Stimulated activated CD4-positive, alpha-beta T cell treated with anti-CD3 and anti-CD28 coated beads, Interleukin-12 subunit alpha, Interleukin-12 subunit beta, amount 100 ng/mL, for 4 hours (primary cell): ENCODE measurements at places on chromosomes 5 and 9.

GRCh38 chr5:166338801-166339200 is 1952.6 kb upstream of the WWC1 start:
- DNase-seq: no peak

DNA sequence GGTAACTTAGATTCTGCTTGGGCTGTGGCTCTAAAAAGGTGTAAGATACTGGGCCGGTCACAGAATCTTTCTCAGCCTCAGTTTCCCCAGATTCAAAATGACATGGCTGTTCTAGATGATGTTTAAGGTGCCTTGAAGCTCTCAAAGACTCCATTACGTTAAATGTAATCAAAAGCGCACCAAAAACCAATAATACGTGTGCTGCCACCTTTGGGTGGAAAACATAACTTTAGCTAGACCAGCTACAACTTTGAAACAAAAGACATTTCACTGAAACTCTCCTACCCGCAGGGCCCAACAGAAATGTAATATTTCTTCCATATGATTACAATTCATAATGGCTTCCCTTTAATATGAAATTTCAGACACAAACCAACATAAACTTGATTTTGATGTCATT is 35.0 kb upstream of the PCSK5 start:
- no peak for DNase-seq

GRCh38 chr9:7507026-7507425 is 292.6 kb downstream of the DMAC1 start:
- no peak for DNase-seq

GRCh38 chr9:136660971-136661550 is 1.7 kb upstream of the EGFL7 start:
- no peak for DNase-seq

DNA sequence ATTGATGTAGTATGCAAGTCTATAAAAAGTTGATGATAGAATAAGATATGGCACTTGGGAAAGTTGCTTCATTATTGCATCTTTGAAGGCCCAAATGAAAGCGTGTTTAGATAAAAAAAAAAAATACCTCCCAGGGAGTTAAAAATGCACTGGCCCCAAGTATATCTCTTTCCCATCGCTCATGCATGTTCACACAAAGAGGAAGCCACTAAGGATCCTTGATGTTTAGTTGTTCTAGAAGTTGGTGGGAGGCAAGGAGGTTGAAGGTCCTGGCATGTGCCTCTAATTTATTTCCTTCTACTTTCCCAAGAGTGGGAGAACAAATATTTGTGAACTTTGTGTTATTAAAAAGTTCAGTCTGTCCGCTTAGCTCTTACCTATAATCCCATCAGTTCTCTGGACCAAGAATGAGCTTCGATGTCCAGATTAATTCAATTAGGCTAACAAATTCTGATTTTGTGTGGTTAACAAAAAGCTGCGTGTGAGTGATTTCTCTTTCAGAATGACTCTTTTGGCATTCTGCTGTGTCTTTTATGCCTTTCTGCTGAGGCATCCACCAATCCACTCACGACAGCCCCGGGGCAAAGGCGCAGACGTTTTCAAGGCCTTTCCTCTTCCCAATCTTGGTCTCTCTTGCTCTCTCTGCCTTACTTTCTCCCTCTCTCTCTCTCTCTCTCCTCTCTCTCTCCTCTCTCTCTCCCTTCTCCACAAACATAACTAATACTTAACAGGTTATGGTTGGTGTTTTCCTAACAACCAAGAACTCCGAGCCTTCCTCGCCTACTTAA is 135.1 kb upstream of the ERCC6L2 start:
- no peak for DNase-seq

DNA sequence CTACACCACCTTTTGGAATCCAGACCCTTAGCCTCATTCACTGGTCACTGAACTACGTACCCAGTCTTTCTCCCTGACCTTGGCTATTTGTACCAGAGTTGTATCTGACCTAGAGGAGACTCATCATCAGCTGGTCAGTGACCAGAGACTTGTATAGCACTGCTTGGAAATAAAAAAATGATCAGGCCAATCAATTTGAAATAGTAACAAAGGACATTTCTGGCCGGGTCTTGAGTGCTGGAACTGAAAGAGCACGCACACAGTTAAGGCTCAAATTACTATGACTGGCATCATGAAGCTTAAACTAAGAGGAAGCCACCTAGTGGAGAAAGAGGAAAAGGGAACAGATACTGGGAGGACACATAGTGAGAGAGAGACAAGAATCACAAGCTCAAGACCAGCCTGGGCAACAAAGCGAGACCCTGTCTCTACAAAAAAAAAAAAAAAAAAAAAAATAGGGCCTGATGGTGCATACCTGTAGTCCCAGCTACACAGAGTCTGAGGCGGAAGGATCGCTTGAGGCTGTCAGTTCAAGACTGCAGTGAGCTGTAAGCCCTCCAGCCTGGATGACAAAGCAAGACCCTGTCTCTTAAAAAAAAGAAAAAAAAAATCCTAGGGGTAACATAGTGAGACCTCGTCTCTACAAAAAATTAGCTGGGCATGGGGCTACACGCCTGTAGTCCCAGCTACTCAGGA is 12.8 kb upstream of the SRP19 start:
- DNase-seq: no peak

- DNase-seq: no peak
Observed at GRCh38 chr5:132099905-132100304, 26.3 kb downstream of the CSF2 start.

GRCh38 chr9:15211160-15211814 is 95.7 kb downstream of the TTC39B start:
- peak; percentile 29 for DNase-seq

GRCh38 chr9:98306384-98307145 is 51.1 kb upstream of the TBC1D2 start:
- DNase-seq: no peak

DNA sequence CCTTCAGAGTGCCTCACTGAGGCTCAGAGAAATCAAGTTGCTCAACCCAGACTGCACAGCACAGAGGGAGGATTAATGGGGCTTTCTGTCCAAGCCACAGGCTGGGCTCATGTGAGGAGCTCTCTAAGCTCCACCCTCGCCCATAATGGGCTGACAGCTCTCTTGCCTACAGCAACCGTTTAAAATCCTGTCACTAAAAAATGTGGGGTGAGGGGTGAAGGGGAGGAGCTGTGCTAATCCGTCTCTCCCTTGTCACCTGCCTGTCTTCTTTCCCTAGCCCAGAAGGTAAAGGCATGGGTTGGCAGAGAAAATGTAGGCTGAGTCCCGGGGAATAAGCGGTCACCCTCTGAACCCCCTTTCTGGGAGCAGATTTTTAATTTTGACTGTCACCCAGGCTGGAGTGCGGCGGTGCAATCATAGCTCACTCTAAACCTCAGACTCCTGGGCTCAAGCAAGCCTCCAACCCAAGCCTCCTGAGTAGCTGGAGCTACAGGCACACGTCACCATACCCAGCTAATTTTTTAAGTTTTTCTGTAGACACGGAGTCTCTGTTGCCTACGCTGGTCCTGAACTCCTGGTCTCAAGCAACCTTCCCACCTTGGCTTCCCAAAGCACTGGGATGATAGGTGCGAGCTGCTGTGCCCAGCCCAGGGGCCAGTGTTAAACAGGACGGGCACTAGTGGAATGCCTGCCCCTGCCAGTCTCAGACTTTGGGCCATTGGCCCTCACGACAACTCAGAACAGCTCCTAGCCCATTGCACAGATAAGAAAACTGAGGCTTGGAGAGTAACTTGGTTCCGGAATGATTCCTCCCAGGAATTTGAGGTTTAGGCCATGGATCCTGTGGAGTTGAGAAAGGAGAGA is 89.5 kb downstream of the LMX1B start:
- no peak for DNase-seq

- DNase-seq: no peak
Observed at GRCh38 chr5:133425222-133425621, 187.1 kb downstream of the FSTL4 start.

DNA sequence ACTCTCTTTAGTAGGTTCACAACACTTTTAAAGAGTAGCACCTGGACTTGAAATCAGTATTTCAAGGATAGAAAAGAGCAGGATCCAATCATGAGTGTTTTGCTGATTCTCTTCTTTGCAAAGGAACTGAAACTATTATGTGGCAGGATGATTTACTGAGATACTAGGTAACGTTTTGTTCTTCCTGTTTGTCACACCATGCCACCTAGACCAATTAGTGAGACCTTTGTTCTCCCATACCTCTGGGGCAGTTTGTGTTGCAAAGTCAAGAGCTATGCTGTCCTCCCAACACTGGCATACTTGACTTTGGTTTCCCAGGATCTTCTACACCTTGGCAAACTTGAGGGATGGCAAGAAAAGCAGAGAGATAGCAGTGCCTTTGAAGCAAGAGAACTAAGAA is 43.4 kb downstream of the PPP1R2B start:
- DNase-seq: no peak

- DNase-seq: no peak
Observed at GRCh38 chr5:94693043-94693822, 74.8 kb downstream of the SLF1 start.

DNA sequence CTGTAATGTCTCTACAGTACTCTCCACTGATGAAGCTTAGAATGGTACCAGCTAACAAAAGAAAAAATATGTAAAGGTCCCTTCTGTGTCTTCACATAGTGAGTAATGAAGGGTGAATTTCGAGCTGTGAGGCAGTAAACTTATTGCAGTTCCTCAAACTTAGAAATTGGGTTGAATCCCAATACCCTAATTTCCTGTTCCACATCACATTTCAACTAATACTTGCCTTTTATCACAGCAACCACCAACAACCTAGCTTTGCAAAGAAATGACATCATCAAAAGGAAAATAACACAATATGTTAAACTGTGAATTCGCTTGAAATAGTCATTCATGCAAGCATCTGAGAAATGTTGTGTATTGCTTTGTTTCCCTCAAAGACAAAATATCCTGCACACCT is 9.4 kb upstream of the TNFAIP8 start:
- no peak for DNase-seq

DNA sequence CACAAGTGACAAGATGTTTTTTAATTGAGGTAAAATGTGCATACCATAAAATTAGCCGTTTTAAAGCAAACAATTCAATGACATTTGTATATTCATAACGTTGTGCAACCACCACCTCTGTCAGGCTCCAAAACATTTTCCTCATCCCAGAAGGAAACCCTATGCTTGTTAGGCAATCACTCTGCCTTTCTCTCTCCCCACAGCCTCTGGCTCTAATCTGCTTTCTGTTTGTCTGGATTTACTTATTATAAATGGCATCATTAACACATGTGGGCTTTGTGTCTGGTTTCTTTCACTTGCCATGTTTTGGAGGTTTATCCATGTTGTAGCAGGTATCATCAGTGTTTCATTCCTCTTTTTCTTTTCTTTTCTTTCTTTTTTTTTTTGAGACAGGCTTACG is 1.4 kb upstream of the N4BP3 start:
- no peak for DNase-seq

DNA sequence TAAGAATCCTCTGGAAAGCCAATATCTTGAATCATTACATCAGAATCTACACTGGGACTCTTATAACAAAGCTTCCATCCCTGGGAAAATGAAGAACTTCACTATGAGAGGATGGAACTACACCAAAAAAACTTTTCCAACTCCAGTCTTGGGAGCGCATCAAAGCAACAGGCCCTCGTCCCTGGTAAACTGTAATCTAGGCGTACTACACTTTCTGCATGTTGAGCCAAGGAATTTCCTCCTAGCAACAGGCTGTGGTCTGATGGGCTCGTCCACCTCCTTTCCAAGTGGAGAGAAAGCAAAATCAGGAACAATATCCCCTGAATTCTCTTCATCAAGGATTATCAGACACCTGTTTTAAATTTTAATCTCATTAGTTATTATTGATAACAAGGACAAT is 94.1 kb downstream of the NFIB start:
- no peak for DNase-seq

DNA sequence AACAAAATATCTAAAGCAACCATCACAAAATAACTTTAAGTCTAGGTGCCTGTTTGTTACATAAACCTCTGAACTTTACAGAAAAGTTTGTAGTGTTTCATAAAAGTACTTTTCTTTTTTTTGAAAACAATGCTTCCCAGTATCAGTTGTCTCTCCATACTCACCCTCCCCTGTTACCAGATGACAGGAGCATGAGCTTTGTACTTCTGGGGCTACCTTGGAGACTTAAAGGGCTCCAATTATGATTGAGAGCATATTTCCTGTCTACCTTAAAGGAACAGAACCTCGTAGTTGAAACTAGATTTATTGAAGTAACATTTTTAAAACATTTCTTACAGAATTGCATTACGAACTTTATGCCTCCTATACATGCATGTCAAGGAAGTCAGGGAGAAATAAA is 55.4 kb upstream of the PPP1R2B start:
- no peak for DNase-seq

DNA sequence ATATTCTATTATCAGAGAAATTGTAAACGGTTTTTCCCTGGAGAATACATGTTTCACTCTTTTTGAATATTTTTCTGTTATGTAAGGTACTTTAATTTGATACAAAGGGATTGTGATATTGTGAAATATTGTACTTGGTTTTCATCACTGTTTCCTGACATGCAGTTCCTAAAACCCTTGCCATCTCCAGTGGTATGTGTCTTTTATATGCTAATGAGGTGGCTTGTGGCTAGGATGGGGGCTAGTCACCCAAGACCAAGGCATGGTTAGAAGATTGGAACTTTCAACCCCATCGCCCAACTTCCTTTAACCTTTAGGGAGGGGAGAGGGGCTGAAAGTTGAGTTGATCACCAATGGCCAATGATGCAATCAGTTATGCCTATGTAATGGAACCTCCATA is 160.6 kb downstream of the TAF11L14 start:
- DNase-seq: no peak

GRCh38 chr9:109277451-109277850 is 43.4 kb downstream of the EPB41L4B start:
- no peak for DNase-seq

DNA sequence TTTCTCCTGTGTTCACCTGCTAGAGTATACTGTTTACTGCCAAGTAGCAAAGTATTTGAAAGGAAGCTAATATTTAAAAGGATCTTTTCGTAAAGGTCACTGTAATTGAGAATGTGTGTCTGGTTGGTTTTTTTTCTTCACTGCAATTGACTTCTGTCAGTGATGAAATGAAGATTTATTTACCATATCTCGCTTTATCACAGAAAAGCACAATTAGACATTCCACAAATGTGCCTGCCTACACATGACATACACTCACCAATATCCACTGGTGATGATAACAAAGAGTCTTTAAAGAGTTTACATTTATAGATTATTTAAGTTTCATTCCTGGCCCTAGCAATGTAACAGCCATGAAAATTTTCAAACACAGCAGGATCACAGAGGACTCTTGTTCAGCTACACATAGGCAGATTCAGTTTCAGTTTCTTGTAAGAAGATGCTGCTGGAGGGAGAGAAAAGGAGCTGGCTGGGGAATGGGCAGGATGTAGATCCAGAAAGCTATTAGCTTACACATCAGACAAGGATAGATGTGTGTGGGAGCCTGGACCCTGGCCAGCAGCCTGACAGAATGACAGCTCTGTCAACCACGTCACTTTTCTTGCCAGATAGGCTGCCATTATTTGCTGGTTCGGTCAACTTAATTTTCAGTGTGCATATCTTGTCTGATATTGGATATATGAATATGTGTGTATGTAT is 104.0 kb downstream of the GDNF start:
- no peak for DNase-seq

- no peak for DNase-seq
Observed at GRCh38 chr9:90107040-90107725, 502.4 kb downstream of the GADD45G start.

- DNase-seq: no peak
Observed at GRCh38 chr9:129612815-129613519, 7.9 kb downstream of the C9orf50 start.
